ENCODE measurements at places on chromosomes 1 and 21.

DNA sequence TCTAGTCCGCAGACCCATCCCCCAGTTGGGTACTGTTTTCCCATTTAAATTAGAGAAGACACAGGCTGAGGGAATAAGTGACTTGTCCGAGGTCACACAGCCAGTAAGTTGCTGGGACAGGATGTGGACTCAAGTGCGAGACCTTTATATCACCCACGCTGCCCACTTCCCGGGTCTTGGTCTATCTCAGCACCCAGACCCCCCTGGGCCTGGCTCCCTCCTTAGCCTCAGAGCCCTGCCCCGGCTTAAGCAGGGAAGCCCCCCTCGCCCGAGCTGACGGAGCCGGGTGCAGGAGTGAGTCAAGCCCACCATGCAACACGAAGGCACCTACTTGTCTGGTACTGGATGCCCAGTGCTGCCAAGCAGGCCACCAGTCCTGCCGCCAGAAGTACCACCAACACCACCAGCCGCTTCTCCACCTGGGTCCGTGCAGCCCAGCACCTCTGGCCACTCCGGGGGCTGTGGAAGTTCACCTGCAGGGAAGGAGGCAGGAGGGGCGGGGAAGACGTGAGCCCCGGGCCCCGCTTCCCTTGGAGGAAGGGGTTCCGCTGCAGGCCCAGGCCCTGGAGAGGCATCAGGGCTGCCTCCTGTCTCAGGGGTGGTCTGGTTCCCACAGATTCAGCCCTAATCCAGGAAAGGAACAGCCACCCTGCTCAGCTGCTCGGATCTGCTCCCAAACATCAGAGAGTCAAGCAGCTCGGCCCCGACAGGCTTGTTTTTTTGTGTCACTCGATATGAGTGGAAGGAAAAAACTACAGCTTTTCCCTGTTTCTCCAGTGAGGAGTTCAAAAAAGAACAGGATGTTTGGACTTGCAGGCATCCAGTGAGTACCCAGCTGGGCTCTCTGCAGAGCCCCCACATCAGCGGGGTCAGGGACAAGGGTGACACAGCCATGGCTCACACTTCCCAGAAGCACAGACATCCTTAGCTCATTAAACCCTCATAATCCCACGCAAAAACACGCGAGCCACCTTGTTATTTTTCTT, 11.1 kb downstream of the ECE1 start:
- DNase-seq: no peak

DNA sequence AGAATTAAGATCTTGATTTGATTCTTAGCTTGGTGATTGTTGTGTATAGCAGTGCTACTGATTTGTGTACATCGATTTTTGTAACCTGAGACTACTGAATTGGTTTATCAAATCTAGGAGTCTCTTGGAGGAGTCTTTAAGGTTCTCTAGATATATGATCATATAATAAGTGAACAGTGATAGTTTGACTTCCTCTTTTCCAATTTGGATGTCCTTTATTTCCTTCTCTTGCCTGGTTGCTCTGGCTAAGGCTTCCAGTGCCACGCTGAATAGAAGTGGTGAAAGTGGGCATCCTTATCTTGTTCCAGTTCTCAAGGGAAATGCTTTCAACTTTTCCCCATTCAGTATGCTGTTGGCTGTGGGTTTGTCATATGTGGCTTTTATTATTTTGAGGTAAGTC, 61.5 kb upstream of the LYST start:
- DNase-seq: no peak

DNA sequence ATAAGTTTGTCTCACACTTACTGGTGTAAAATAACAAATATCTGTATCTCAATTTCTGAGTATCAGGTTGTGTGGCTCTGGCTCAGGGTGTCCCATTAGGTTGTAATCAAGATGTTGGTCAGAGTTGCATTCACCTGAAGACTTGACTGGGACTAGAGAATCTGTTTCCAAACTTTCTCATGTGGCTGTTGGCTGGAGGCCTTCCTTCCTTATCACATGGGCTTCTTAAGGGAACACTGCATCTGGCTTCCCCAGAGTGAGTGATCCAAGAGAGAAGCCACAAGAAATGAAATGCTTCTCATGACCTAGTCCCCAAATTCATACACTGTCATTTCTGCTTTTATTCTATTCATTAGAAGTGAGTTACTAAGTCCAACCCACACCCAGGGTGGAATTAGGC, 568.4 kb upstream of the CAMK1G start:
- DNase-seq: no peak

- no peak for DNase-seq
Measured at GRCh38 chr1:58011978-58012377, 534.5 kb downstream of the OMA1 start.

GRCh38 chr1:10189659-10190058, 20.7 kb upstream of the KIF1B start:
- DNase-seq: no peak

- no peak for DNase-seq
Measured at GRCh38 chr21:38494703-38495102, 3.6 kb downstream of the ERG start.

GRCh38 chr1:21524686-21525339, 15.6 kb downstream of the ALPL start:
- DNase-seq: no peak

- DNase-seq: no peak
Measured at GRCh38 chr21:36113647-36114428, 21.0 kb upstream of the CBR3 start.

DNA sequence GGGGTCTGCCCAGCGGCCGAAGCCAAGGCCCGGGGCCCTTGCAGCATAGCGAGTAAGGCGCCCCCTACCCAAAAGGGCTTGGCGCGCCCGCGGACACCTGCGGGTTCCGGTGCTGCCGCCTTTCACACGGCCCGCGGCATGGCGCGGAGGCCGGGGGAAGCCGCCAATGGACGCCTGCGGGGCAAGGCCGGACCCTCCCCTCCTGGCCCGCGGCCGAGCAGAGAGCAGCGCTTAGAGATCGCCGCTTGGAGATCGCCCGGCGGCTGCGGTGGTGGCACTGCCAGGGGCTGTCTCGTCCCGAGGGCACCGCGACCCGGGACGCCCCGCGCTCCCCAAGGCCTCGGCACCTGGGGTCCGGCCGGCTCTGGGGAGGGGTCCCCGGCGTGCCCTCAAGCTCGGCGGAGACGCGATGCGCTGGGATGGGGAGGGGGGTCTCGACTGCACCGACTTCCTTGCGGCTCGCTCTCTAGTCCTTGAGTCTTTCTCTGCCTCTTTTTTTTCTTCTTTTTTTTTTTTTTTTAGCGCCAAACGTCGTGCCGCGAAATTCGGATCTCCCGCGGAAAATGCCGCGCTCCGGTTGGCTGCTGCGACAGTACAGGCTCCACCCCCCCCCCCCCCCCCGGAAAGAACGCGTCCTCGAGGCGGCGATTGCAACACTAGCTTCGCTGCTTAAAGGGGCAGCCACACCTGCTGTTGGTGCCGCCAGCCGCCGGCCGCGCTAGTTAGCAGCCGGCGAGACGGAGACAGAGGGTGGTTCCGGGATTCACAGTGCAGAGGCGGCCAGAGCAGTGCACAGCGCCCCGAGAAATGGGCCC, at the start of gene E2F2:
Gene E2F2 (minus strand): TSS at position 487 of the 815 bp plus-strand sequence. CDS start 440 bp downstream, at position 47.
- DNase-seq: peak; percentile 58

DNA sequence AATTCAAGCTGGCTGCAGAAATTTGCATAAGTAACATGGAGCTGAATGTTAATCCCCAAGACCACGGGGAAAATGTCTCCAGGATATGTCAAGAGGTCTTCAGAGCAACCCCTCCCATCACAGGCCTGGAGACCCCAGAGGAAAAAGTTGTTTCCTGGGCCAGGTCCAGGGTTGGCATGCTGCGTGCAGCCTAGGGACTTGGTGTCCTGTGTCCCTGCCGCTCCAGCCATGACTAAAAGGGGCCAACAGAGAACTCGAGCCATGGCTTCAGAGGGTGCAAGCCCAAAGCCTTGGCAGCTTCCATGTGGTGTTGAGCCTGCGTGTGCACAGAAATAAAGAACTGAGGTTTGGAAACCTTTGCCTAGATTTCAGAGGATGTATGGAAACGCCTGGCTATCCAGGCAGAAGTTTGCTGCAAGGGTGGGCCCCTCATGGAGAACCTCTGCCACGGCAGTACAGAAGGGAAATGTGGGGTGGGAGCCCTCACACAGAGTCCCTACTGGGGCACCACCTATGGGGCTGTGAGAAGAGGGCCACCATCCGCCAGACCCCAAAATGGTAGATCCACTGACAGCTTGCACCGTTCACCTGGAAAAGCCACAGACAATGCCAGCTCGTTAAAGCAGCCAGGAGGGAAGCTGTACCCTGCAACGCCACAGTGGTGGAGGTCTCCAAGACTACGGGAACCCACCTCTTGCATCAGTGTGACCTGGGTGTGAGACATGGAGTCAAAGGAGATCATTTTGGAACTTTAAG, 222.9 kb downstream of the COP1 start:
- no peak for DNase-seq

DNA sequence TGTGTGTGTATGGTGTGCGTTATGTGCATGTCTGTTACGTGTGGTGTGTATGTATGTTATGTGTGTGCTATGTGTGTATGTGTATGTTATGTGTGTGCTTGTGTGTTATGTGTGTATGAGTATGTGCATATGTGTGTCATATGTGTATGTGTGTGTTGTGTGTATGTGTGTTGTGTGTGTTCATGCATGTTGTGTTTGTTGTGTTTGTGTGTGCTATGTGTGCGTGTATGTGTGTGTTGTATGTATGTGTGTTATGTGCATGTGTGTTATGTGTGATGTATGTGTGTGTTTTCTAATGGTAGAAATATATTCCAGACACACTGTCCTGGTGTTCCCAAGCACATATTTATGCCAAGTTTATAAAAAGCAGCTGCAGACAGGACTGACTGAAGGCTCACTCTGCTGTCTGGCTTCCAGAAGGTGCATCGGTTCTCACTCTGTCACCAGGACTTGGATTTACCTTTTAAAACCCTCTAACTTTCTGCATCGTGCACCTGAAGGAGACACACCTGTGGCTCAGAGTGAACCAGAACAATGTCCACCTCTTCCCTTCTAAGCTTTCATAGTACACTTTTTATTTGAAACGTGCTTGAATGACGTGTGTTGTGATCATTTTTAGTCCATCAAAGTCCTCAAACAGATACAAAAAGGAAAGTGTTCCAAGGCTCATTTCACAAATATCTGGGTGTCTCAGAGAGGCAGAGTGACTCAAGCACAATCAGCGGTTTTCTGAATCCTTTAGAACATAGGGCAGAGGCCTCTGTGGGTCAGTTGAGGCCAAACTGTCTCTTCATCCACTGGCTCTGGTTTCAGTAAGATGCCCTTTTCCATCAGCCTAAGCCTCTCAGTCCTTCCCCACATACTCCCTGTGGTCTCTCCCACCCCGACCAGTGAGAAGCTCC, 49.9 kb downstream of the TOMM20 start:
- no peak for DNase-seq

- DNase-seq: peak; percentile 38
Measured at GRCh38 chr1:45543581-45544417, 6.8 kb upstream of the AKR1A1 start.

DNA sequence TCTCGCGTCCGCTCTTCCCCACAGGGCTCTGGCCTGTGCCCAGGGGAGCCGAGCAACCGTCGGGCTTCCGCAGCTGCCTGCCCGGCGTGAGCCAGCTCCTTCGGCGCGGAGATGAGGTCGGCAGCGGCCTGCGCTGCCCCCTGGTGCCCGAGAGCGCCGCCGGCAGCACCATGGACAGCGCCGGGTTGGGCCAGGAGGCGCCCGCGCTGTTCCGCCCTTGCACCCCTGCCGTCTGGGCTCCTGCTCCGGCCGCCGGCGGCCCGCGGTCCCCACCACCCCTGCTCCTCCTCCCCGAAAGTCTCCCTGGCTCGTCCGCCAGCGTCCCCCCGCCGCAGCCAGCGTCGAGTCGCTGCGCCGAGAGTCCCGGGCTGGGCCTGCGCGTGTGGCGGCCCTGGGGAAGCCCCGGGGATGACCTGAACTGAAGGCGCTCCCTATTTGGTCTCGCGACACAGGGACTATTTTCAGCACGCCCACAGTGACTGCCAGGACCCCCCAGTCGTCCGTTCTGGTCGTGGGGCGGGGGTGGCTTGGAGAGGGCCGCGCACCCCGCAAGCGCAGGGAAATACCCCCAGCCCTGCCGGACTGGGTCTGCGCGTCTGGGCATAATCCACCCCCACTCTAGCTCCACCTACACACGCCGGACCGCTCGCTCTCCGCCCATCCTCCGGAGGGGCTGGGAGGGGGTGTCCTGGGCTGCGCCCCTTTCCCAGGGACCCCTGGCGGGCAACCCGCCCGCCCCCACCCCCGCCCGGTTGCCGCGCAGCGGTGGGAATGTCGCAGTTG, 1.3 kb downstream of the HES3 start:
- peak; percentile 60 for DNase-seq

- no peak for DNase-seq
Measured at GRCh38 chr21:33492571-33492970, 1.1 kb upstream of the DNAJC28 start.

DNA sequence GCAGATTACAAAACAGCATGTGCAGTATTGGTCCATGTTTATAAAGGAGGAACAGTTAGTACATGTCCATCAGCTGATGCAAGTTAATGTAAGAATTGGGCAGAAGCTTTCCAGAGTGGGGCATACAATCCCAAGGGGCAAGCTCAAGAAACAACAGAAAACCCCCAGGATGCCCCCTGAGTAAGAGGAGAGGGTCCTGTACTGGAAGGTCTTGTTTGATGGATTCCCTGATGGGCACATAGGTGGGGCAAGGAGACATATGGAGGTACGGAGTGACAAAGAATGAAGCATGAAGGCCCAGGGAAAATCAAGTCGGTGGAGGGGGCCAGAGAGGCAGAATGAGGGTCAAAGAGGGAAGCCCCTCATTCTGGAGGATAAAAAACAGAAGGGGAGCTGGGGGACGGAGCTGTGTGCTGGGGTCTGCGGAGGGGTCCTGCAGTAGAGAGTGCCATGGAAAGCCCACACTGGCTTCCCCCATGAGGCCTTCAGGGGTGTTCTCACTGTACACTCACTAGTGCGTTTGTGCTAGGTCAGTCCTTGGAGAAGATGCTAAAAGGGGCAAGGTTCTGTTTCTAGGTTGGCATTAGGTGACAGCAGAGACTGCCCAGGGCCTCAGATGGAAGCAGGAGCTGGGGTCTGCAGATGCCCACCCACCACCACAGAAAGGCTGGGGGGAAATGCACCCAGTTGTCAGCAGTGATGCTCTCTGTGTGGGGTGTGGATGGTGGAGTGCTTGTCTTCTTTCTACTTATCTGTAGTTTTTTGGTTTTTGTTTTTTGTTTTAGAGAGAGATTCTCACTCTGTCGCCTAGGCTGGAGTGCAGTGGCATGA, 12.5 kb upstream of the MATN1 start:
- DNase-seq: no peak

DNA sequence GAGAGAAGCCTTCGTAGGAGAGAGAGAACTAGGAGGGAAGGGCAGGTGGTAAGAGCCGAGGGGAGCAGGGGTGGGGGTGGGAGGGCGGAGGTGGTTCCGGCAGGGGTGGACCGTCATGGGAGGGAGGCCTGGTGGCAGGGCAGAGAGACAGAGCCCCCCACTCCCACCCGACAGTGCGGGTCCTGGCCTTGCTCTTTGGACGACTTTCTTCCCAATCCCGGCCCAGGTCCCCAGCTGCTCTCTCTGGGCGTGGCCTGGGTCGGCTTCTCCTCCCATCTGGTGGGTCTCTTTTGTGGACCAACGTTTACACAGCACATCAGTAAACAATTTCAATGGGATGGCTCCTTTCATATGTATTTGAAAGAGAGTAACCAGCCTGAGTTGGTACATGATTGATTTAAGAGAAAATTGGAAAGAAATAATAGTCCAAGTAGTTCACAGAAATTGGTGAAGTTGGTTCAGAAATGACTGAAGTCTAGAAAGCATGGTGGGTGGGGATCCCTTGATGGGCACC, 56.9 kb downstream of the LDLRAD2 start:
- DNase-seq: no peak

Measured in stimulated activated CD8-positive, alpha-beta memory T cell treated with anti-CD3 and anti-CD28 coated beads, Interleukin-15, amount 100 ng/mL, for 1 hour (primary cell).